ENCODE measurements at places on chromosomes 2 and 18.

DNA sequence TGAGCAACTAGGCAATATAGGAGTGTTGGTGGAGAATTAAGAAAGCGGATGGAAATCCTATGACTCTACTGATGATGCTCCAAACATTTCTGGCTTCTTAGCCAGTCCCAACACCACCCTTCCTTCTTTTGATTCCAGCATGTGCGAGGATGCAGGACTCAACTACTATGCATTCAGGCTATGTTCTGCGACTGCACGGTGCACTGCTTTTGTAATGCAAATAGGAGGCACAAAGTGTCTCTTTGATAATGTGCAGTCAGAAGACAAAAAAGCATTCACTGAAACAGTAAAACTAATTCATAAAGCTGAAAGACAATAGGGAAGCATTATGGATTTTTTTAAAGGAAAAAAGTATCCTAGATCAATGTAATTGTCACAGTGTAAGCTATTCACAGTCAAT lies 106.7 kb downstream of the MEIS1 start:
- DNase-seq = no peak

DNA sequence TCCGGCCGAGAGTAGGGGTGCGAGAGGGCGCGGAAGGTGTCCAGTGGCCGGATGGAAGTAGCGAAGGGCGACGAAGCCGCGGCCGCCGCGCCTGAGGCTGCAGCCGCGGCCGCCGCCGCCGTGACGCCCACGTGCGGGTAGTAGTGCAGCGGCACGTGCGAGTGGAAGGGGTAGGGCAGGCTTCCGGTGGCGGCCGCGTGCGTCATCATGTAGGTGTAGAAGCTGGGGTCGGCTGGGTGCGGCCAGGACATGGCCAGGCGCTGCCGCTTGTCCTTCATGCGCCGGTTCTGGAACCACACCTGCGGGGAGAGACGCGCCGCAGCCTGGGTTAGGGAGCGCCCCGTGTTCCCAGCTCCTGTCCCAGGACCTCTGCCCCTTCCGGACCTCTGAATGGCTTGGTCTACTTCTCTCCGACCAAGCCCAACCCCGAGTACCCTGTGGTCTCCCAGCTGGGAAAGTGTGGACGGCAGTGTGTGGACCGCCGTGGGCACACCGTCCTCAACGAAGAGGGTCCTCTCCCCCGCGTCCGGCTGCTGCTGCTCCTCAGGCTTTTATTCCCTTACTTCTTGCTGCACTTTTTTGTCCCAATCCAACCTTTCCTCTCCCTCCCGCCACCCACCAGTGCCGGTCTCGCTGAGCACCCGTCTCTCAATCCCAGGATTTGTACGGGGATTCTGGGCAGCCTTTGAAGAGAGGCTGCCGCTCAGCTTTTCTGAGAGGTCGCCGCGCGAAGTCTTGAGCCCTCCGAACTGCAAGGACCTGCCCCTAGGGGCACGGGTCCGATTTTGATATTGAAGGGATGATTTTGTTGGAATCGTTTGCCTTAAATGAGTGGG lies 3.0 kb downstream of the EVX2 start:
- DNase-seq = peak; percentile 33

GRCh38 chr2:204023088-204023487 lies 86.5 kb downstream of the ICOS start:
- DNase-seq = no peak

DNA sequence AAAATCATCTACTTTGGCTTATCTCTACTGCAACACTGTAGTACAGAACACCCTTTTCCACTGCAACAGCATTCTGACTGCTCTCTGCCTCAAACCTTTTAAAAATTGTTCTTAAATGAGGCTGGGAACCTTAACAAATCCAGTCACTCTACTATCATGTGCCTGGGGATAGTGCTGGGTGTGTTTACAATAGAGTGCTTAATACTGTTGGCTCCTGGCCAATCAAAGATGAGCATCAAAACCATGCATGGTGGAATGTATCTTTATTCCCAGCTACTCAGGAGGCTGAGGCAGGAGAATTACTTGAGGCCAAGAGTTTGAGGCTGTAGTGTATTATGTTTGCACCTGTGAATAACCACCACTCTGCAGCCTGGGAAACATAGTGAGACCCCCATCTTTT lies 7.4 kb downstream of the ANKAR start:
- no peak for DNase-seq

DNA sequence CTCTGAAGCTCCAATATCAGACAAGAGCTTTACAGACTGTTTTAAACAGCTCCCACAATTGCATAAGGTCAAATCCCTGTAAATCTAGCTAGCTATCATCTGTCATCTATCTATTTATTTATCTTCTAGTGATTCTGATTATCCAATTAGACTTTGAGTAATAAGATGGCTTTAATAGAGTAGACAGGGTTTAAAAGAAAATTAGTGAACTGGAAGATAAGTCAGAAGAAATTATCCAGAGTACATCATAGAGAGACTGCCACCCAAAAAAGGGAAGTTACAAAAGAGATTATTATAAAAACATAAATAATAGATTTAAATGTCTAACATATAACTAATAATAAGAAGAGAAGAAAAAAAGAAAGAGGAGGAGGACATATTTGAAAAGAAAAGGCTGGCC lies 8.0 kb upstream of the ZC3H8 start:
- no peak for DNase-seq

DNA sequence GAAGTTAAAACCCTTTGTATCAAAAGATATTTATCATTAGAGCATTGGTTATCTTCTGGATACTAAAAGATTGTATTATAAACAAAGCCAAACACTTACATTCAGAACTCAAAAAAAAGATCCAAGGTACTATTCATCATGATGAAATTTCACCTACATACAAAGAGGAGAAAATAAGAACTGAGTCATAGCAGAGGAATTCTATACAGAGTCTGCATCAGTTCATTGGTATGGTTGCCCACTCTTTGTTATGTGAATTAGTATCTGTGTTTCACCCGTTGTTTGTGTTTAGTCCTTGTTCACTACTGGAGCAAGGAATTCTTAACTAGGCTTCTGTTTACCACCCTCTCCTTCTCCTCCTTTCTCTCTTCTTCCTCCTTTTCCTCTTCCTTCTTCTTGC lies 157.9 kb downstream of the LNPK start:
- no peak for DNase-seq

GRCh38 chr2:147133286-147133908 lies 711.4 kb upstream of the ACVR2A start:
- DNase-seq = no peak

DNA sequence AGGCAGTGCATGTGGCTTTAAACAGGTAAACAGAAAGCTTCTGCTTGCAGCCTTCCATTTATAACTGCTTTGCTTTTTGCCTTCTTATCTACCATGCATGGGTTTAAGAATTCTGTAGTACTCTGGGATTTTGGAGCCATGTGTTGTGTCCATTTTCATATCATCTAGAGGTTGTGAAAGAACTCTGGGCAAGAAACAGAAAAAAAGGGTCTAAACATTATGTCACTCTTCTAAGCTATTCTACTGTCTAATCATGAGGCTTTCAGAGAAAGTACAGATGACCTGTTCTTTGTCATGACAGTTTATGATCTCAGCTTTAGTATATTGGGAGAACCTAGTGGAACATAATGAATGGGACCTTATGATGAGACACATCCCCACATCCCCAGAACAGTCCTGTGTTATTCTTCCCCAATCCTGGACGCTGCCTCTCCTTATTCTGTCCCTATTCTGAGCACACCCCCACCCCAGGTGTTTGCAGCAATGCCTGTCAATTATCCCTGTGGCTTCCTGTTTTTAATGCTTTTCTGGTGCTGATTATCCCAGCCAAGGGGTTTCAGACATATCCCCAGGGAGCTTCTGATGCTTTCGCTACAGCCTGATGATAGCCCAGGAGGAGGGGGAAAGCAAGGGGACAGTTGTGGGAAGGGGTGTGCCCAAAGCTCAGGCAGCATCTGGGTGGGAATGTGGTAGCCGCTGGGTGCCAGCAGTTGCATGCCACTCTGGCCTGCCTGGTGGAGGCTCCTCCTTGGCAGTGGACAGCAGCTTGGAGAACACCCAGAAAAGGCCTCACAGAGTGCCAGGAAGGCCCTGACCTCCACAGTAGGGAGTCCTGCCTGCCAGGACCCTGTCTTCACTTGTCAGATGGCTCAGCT lies 169.5 kb upstream of the MAP3K20 start:
- DNase-seq = no peak

DNA sequence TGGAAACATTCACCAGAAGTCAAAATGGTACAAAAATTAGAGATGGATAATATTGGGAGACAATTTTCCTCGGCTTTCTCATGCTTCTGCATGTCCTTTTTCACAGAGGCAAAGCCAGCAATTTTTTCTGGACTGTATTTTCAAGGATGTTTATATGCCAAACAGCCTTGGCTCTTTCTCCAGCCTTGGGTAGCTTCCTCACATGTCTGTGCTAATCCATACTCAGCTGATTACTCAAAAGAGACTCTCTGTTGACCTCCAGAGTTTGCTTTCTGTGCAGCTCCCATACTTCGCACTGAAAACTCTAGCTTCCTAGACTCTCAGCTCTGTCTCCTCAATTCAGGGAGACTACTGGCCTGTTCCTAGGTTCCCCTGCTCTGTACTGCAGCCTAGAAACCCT lies 10.6 kb downstream of the C18orf63 start:
- no peak for DNase-seq

DNA sequence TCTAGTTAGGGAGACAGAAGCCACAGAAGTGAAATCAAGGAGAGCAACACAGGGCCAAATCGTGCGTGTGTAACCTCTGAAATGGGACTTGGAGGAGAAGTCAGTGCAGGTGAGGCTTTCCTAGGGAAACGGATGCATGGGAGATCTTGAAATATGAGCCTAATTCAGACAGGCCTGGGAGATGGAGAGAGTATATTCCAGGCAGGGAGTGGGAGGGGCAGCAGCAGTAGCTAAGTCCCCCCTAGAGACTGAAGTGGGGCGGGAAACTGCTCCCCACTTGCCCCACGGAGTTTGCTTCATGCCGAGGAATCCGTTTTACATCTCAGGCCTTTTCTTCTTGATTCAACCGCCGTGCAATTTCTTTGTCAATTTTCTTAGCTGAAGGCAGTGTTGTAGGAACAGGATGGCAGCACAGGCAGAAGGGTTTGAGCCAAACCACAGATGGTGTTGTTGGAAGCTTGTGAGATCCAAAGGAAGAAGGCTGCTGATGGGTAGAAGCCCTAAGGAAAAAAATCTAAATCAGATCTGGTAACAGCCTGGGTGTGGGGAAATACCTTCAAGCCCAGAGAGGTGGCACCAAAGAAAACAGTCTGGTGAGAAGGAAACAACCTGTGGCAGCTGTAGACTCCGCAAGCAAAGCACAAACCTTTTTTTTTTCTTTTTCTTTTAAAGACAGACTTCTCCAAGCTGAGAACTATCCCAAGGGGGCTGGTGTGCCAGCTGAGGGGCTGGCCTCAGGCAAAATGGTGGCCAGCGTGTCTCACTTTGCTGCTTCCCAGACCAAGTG lies 40.2 kb downstream of the EPAS1 start:
- no peak for DNase-seq

GRCh38 chr2:9329497-9329896 lies 93.8 kb downstream of the ITGB1BP1 start:
- no peak for DNase-seq

GRCh38 chr2:46051085-46051484 lies 246.1 kb upstream of the EPAS1 start:
- no peak for DNase-seq

GRCh38 chr18:849021-849420 lies 37.0 kb upstream of the YES1 start:
- DNase-seq = no peak

- no peak for DNase-seq
Measured at GRCh38 chr2:240568678-240569522, 616 bp downstream of the RNPEPL1 start.
